ENCODE measurements at places on chromosomes 2 and 18.

DNA sequence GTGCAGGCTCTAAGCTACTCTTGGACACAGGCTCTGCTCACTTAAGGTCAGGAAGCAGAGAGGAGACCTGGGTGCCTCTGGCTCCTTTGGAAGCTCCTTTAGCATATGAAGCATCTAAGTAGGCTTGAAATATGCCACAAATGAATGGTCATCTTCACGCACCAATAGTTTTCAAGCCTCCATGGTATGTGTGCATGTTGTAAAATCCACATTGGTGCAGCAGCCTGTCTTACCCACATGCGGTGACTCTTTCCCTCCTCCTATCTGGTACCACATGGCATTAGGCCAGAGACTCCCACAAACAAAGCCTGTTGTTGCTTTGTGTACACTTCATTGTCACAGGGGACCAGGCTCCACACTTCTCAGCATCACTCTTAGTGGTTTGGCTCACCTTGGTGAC, 442.2 kb upstream of the RAB12 start:
- DNase-seq: no peak

DNA sequence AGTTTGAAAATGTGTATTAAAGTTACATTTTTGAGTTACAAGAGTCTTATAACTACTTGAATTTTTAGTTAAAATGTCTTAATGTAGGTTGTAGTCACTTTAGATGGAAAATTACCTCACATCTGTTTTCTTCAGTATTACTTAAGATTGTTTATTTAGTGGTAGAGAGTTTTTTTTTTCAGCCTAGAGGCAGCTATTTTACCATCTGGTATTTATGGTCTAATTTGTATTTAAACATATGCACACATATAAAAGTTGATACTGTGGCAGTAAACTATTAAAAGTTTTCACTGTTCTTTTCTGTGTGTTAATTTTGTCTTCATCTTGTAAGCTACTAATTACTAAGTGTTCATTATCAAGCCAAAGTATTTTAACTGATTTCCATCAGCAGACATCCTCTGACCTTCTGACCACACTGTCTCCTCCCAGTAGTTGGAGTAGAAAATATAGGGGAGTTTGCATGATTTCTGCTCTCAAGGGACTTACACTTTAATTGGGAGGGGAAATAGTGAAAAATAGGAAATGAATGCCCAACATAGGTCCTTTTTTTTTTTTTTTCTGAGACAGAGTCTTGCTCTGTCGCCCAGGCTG, 4.3 kb downstream of the PMAIP1 start:
- DNase-seq: no peak

DNA sequence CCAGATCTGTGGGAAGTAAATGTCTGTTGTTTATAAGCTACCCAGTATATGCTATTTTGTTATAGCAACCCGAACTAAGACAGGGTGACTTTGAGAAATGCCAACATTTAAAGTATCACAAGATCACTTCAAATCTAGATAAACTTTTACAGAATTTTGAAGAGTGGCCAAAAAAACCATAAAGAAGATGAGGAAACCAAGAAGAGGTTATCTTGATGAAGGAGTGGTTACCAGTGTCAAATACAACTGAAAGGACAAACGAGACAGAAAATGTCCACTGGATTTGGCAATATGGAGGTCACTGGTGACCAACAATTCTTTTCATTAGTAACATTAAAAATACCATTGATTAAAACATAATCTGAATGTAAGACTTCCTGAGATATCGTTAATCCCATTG, 235.7 kb downstream of the DYM start:
- DNase-seq: no peak

DNA sequence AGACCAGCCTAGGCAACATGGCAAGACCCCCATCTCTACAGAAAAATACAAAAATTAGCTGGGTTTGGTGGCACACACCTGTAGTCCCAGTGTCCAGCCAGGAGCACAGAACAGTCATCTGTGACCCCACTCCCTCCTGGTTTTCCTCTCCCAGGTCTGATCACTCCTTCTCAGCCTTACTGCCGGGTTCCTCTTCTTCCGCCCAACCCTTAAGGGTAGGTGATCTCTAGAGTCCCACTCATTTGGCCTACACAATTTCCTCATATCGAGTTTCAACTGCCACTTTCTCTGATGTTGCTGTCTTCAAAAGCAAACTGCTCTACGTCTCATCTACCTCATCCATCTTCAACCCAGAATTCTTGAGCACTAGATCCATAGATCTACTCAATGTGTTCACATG, 13.4 kb upstream of the MAT2A start:
- DNase-seq: no peak

- no peak for DNase-seq
Observed at GRCh38 chr2:196515051-196515450, 124.5 kb upstream of the CCDC150 start.

GRCh38 chr2:241161646-241162281, 11.5 kb downstream of the PPP1R7 start:
- no peak for DNase-seq

- DNase-seq: no peak
Observed at GRCh38 chr2:222979484-222979883, 72.5 kb upstream of the KCNE4 start.

GRCh38 chr18:46253498-46253897, 149.3 kb downstream of the HAUS1 start:
- DNase-seq: no peak

DNA sequence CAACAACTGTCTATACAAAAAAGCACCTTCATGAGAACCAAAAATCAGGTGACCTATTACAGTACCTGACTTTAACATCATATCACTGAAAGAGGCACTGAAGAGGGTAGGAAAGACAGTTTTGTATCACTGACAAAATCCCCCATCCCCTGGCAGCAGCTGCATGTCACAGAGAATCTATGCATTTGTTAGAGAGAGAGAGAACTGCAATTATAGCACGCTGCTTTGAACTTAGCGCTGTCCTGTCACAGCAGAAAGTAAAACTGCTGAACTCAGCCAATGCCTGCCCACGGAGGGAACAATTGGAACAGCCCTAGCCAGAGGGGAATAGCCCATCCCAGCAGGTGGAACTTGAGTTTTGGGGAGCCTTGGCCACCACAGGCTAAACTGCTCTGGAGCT, 75.1 kb upstream of the NOL4 start:
- no peak for DNase-seq

Measured in stimulated activated CD8-positive, alpha-beta memory T cell treated with anti-CD3 and anti-CD28 coated beads, Interleukin-12 subunit alpha, Interleukin-12 subunit beta, amount 100 ng/mL, for 4 hours (primary cell).